ENCODE measurements at places on chromosomes 1 and 21.

DNA sequence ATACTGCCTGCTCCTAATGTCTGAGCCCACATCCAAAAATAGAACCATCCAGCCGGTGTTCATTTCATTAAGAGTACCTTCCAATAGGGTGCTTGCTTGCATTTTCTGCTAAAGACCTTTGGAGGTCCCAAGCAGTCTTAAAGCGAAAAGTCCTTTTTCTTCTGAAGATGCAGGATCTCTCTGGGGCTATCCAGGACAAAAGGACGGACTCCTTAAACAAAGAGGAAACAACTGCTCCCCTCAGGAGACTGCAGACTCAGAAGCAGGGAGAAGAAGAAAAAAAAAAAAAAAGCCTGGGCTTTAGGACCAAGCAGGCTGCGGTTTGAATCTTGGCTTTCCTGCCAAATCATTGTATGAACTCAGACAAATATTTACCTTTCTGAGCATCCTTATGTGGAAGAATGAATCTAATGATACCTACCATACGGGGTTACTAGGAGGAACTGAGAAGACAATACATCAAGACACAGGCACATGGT is 204.0 kb downstream of the PLPP3 start:
- DNase-seq = no peak

DNA sequence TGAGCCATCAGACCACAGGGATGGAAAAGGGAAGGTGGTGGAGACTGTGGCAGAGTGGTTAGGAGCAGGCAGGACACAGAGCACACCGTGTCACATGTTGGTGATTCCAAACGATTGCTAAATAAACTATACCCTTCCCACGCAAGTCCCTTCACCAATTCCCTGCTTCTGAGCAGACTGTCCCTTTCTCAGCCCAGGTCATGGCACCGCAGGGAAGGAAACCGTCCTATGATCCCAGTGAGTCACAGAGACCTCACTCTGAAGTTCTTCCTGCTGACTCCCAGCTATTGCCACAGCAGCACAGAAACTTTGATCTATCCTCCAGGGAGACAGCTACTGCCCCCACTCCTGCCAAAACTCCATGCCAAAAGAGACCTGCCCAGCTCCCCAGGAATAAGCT is 19.2 kb downstream of the RIMS3 start:
- no peak for DNase-seq

- no peak for DNase-seq
Observed at GRCh38 chr1:59592924-59593323, 221.8 kb upstream of the HOOK1 start.

GRCh38 chr1:64823691-64824476 is 79.0 kb downstream of the RAVER2 start:
- DNase-seq = peak; percentile 50

GRCh38 chr1:17437580-17438317 is 1.7 kb downstream of the RCC2 start:
- peak; percentile 58 for DNase-seq

- no peak for DNase-seq
Observed at GRCh38 chr1:98887507-98887906, 117.2 kb downstream of the PLPPR5 start.

DNA sequence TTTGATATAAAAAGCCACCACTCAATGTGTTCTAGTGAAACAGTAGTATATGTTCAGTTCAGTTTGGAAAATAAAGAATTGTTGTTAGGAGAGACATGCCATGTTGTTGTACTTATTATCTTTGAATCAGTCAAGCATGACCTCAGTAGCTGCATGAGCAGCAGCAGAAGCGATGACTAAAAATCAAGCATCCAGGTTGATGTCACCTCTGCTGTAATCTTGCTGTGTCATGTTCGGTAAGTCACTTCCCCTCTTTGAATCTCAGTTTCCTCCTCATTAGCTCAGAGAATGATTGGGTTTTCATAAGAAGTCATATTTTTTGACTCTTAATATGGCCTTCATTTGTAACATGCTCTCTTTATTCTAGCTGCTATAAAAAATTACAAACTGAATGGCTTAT is 428.4 kb upstream of the B3GALT2 start:
- no peak for DNase-seq

- DNase-seq = no peak
Observed at GRCh38 chr1:33898881-33899280, 35.0 kb downstream of the HMGB4 start.

GRCh38 chr1:2525572-2525919 is 850 bp downstream of the PANK4 start:
- no peak for DNase-seq

GRCh38 chr21:36310016-36310415 is 10.0 kb upstream of the MORC3 start:
- no peak for DNase-seq

- no peak for DNase-seq
Observed at GRCh38 chr1:227913396-227913763, 34.4 kb downstream of the WNT9A start.

DNA sequence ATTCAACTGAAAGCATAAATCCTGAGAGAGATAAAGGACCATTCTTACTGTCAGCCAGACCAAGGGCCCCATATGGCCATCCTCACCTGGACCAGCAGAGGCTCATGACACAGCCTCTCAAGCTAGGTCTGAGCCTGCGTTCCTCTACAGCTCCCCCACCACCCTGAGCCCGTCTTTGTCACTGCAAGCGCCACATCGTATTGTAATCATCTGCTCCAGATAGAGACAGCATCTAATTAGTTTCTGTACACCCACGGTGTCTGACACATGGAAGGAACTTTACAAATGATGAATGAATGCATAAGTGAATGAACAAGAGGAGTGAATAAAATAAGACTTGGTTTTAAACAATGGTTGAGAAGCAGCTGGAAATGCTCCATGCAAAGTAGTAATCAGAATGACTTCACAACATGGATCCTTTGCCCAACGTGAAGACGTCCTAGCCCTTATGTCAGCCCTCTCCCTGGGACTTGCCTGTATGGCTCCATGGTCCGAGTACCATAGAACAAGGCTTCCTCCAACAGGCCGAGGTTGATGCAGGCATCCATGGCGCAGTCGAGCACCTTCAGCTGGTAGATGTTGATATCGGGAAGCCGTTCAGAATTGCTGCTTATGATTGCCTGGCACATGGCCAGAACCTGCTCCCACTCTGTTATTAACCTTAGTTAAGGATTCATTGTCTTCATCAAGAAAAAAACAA is 648.9 kb downstream of the SMYD3 start:
- no peak for DNase-seq

GRCh38 chr1:154969246-154969645 is 1.3 kb downstream of the SHC1 start:
- DNase-seq = no peak

DNA sequence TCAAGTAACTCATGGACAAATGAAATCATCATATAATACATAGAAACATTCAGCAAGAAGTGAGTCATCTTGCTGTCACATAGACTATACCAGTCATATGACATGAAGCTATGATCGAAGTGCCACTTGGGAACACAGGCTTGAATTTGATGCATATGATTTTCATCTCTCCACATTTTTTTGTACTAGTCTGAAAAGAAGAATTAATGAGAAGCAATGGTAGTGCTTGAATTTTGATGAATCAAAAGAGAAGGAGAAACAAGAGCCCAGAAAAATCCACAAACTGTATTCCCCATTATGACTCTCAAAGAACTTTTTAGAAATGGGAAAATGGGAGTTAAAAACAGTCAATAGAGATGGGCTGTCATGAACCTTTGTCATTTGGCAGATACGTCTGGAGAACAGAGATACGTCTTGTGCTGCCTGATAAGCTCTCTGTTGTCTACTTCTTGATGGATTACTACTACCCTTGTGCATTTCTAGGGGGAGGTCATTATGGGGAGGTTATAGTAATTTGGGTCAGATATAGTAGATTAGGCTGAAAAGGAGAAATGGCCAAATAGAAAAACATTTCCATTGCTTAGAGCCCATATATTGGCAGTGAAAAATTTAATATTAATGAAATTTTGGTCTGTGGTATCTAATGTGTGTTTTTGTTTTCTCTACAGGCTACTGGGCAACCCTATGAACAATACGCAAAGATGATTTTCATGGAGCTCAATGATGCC is 8.0 kb upstream of the LEPR start:
- no peak for DNase-seq

DNA sequence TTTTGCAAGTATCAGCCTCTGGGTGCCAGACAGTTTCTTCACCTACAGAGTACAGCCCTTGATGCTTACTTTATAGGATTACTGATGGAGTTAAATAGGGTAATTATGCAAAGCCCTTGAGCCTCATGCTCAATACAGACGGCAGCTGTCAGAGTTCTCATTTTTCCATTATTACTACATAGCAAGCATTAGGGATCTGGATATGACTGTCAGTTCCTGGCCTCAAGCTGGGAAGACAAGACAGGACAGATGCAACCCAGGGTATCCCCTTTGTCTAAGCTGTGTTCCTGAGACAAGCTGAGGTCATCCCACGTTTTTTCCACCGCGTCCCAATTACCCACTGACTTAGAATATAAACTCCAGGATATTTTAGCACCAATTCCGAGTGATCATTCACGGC is 94.4 kb downstream of the SLC35F3 start:
- DNase-seq = no peak

GRCh38 chr1:3133686-3134085 is 64.7 kb downstream of the PRDM16 start:
- no peak for DNase-seq

GRCh38 chr1:170664828-170665612 is 1.1 kb downstream of the PRRX1 start:
- DNase-seq = no peak

DNA sequence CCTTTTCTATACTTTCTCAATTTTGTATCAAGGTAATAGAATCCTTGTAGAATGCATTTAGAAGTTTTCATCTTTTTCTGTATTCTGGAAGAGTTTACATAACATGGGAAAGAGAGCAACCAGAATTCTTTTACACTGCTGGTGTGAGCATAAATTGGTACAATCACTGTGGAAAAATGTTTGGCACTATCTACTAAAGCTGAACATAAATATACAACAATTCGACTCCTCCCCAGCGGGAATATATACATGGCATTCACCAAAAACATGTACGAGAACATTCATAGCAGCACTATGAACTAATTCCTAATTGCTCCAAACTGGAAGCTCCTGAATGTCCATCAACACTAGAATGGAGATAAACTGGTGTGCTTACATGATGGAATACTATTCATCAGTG is 1.8 kb upstream of the ACBD6 start:
- no peak for DNase-seq

GRCh38 chr1:10325521-10325920 is 73.3 kb upstream of the PGD start:
- no peak for DNase-seq

GRCh38 chr1:47912756-47913155 is 84.4 kb downstream of the TRABD2B start:
- no peak for DNase-seq

DNA sequence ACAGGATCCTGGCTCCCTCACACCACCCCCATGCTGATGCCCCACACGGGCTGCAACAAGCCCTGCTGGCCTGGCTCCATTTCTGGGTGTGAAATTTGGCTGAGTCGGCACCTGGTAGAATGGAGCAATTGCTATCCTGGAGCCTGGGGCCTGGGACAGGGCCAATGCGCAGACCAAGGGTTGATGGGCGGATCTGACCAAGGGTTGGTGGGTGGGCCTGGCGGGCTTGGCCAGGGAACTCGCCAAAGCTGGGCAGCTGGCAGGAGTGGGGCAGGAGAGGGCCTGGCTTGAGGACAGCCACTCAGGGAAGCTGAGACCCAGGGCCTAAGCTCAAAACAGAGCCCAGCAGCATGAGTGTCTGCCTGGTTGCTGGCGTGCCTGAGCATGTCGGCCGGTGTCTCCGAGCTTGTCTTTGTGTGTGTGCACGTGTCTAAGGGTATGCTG is 70.9 kb upstream of the POU3F1 start:
- no peak for DNase-seq

- DNase-seq = no peak
Observed at GRCh38 chr1:244730153-244730933, 77.4 kb downstream of the DESI2 start.

Measured in stimulated activated CD4-positive, alpha-beta T cell treated with anti-CD3 and anti-CD28 coated beads, Interleukin-2, amount 100 ng/mL, for 4 hours (primary cell).